ENCODE measurements at places on chromosomes 7 and 10. TPM values are rescaled to one million over a fixed set of nuclear protein-coding genes. Genes with fewer than 3 reads are reported as not detected.

Gene SH3PXD2A
- 34.4 TPM for total RNA-seq

Gene STN1
- total RNA-seq = 14.2 TPM

DNA sequence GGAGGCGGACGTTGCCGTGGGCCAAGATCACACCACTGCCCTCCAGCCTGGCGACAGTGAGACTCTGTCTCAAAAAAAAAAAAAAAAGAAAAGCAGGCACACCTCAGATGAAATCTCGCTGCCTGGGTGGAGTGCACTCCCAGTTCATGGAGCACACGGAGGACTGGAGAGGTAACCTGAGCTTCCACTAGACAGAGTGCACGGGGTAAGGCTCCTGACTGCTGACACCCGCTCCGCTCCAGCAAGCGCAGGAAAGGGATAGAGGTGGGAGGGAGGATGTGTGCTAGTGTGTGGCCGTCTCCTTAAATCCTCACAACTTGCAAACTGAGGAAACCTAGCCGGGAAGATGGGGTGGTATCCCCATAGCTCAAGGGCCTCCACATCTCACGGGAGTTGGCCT, 50.8 kb downstream of the FAM53B start:
- no peak for DNase-seq

GRCh38 chr7:108016841-108017775, 14.1 kb upstream of the LAMB1 start:
- DNase-seq = no peak

Gene OR13A1
- total RNA-seq = 0.35 TPM

- DNase-seq = no peak
Observed at GRCh38 chr10:49382826-49383225, 13.1 kb downstream of the DRGX start.

DNA sequence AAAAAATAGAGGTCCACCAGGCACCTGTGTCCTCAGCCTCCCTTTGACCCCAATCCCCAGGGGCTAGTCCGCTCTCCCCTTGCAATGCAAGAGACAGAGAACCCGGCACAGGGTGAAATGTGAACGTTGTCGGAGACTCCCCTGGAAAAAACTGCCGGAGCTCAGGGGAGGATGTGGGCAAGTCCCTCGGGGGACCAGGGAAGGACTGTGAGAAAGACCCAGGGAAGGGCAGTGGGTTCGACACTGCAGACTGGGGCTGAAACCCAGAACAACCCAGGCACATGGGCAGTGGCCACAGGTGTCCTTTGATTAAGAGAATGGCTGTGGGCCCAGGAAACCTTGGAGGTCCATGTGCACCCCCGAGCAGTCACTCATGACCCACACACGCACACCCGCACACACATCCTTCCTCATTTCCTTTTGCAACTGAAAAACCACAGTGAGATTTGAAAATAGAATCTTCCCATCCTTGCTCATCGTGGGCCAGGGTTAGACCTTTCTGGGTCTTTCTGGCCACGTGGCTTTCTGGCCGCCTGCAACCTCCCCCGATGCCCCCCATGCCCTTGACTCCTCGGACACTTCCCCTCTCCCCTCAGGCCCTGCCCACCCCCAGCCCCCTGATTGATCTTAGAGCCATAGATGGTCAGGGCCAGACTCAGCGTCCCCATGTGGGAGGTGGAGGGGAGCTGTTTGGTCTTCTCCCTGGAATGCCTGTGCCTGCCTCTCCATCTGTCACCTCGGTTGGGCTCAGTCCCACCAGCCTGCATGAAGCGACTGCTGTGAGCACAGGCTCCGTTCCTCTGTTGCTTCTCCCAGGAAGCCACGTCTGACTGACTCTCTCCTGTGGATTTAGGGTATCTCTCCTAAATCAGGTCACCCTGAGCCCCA, 7.9 kb downstream of the LAT2 start:
- DNase-seq = no peak

DNA sequence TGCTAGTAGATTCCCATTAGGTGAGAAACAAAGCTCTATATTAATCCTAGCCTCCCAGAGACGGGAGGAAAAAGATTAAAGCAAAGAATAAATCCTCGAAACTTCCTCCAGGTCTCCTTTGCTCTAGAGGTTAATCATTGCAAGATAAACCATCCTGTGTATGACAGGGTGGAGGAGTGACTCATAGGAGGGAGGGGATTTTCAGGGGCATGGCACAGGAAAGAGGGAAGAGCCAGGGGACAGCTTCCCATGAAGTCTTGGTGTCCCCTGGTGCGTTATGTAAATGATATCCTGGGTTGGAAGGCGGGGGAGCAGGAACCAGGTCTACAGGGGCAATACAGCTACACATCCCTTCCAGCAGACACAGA, 780 bp downstream of the CYP3A5 start:
- DNase-seq = no peak

DNA sequence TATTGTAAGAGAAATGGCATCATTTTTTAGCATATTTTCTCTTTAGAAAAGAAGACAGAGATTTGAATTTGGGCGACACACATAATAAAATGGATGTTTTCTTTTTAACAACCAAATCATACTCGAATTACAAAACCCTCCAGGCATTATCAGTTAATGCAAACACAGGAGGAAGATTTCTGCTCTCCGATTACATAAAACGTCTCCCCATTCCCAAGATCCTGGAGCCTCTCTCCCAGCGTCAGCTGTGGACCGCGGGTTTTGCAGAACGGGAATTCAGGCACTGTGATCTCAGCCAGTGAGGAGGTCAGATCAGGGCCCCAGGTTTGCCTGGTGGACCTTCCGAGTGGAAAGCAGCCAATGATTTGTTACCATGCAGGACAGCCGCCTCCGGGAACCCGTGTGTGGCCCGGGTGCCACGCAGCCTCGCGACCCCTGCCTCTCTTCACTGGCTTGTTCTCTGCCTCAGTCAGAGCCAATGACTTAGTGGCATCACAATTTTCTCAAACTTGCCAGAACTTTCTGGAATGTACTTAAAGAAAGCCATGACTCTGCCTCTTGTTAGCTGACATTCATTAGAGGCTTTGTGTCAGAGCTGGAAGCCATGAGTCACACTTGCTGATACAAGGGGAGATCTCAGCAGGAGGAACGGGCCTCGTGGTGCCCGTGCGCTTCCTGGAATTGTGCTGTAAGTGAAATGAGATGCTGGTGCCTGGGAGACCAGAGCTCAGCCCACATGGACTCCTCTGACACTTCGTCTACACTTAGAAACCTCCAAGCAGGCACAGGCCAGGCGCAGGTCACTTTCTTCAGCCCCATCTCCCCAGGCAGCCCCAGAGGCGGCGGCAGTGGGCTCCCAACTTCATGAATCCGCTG, 246.1 kb downstream of the KLF6 start:
- DNase-seq = no peak

DNA sequence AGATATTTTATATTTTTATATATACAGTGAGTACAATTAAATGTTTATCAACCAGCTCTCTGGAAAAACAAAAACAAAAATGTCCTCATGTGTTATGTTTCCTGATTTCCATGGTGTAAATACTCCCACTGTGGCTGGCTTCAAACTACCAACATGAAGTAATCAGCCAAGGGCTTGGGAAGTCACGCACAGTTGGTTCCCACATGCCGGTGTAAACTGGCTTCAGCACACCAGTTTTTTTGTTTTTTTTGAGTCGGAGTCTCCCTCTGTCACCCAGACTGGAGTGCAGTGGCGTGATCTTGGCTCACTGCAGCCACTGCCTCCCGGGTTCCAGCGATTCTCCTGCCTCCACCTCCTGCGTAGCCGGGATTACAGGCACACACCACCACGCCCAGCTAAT, 11.8 kb downstream of the OSBPL3 start:
- DNase-seq = no peak

Gene SPDYE5
- 0.16 TPM for total RNA-seq

- no peak for DNase-seq
Observed at GRCh38 chr10:122044045-122044661, 55.2 kb downstream of the TACC2 start.

Gene ELN
- 37.4 TPM for total RNA-seq

- no peak for DNase-seq
Observed at GRCh38 chr10:89363729-89364442, 14.0 kb upstream of the IFIT1B start.

Gene NME8
- 0.86 TPM for total RNA-seq

DNA sequence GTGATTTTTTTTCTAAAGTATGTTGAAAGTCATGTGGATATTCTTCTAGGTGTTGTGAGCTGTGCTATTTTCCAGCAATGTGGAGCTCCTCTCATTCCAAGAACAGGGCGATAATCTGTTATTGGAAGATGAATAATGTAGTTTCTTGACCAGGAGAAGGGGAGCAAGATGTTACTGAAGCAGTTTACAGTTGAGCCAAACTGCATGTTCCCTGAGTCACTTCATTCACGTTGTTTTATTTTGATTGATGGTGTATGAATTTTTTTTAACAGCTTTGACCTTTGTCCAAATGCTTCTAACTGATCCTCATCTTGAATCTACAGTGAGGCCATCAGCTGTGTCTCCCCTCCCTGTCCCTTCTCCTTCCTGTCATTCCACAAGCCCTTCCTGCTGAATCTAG, 277.1 kb upstream of the KLF6 start:
- no peak for DNase-seq

GRCh38 chr7:149783386-149784250, 10.2 kb upstream of the ZNF467 start:
- no peak for DNase-seq

DNA sequence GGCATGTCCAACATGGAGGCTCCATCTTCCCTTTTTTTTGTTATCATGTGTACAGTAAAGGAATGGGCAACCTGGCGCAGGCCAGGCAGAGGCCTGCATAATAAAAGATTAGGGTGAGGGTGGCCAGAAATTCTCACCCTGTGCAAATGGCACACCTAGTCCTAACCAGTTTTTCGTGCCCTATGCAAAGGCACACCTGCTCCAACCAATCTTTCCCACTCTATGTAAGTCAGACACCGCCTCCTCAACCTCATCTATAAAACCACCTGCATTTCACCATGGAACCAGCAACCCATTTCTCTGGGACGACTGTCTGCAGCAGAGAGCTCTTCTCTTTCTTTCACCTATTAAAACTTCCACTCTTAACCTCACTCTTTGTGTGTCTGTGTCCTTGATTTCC, 16.1 kb downstream of the TBATA start:
- no peak for DNase-seq

Gene FAM25C
- not detected for total RNA-seq

DNA sequence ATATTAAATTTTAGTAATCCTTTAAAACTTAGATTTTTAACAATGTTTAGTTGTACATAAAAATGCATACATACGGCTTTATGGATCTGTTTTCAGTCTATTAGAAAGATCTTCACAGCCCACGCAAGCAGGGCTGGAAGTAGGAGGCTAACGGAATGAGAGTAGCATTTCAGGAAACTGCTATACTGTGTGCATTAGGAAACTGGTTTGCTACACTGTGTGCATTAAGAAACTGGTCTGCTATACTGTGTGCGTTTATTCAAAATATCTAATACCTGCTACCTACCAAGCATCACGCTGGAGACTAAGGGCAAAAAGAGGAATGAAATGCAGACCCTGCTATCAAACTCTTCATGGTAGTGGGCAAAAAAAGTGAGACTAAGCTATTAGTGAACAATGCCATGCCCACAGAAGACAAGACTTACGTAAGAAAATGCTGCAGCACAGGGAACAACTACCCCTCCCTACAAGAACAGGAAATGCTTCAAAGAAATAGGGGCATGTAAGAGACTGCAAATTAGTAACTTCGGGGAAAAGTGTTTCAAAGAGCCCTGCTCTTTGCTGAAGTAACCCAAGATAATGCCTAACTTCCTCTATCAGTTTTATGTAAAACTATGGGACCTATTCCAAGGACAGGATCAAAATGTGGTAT, 11.3 kb downstream of the RAB11FIP2 start:
- no peak for DNase-seq

Gene CYP26C1
- 0.44 TPM for total RNA-seq

DNA sequence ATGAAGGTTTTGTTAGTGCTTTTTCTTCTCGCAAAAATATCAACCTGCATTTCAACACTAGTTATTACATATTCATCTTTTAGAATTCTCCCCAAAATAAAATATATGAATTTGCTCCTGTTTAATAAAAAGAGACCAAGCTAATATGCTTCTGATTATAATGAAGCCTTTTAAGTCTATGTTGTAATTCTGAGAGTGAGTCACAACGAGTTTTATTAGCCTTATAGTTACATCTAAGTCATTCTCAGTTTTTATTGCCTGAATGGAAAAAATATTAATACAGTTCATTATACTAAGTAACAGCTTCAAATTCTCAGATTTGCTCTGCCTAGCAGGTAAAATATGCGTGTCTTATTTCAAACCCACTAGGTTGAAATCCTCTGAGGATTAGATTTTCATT, 152.4 kb upstream of the CELF2 start:
- DNase-seq = no peak

DNA sequence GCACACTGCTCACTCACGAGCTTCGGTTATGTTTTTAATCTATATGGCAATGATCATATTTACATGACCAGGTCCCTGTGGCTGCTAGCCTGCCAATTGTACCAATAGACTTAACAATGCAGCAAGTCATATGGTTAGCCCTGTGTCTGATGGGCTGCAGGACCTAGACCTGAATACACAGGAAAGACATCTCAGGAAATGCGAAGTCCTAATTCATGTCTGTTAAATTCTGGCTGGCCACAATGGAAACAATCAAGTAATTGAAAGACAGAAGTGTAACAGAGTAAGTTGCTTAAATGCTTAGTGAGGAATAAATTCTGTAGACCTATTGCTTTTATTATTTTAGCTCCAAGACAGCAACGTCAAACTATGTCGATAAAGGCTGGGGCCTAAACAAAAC, 112.4 kb upstream of the FZD8 start:
- DNase-seq = no peak

DNA sequence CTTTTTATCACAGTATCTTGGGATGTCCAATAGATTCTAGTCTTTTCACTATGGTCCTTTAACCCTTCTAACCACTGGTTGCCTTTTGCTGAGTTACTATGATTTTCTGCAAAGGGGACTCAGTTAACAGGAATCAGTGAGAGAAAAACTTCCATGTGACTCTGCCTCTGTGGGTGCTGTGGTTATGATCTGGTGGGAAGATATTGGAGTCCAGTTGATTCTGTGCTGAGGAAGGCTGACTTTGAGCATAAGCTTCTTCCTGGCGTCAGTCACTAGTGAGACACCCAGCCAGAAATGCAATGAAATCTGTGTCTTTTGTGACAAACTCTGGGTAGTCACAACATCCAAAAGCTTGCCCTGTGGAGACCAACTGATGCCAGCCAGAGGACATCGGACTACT, 648.0 kb downstream of the SUGCT start:
- DNase-seq = no peak

- no peak for DNase-seq
Observed at GRCh38 chr10:34670081-34670480, 145.0 kb downstream of the PARD3 start.

Gene TMEM178B
- total RNA-seq = 0.31 TPM

DNA sequence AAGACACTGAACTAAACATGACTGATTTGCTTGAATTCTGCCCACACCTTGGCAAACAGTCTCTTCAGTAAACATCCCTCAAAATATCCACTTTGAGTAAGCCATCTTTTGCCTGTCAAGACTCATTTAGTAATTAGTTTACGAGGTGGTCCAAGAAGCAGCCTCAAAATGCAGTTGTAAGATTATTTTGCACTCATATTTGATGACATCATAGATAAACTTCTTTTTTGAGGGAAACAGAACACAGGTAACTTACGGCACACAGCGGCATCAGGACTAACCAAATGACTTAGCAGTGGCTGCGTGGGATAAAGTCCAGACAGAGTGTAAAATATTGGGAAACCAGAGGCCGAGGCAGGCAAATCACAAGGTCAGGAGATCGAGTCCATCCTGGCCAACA, 41.8 kb upstream of the STEAP1B start:
- no peak for DNase-seq

- no peak for DNase-seq
Observed at GRCh38 chr7:49636400-49636799, 137.0 kb upstream of the VWC2 start.

All from mesothelial cell of epicardium (in vitro differentiated cells).